Activated T-cell treated with anti-CD3 and anti-CD28 coated beads for 4 hours (primary cell): ENCODE measurements at places on chromosomes 4 and X.

- DNase-seq: no peak
Observed at GRCh38 chr4:171130256-171130801, 682.9 kb upstream of the GALNTL6 start.

DNA sequence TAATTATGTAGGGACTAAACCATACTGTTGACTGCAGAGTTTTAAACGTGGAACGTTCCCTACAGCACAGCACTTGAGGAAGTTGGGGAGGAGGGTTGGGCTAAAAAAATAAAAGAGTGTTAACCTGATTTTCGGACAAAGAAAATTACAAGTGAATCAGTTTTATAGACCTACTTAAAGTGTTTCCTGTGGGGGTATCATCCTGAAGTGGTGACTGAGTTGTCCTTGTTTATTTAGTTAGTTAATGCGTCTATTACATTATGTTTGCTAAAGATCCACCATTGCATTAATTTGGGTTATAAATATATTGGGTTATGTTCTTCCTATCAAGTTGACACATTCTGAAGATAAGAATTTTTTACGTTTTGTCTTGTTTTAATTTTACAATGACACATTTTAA is 14.7 kb downstream of the UNC5C start:
- DNase-seq: no peak

DNA sequence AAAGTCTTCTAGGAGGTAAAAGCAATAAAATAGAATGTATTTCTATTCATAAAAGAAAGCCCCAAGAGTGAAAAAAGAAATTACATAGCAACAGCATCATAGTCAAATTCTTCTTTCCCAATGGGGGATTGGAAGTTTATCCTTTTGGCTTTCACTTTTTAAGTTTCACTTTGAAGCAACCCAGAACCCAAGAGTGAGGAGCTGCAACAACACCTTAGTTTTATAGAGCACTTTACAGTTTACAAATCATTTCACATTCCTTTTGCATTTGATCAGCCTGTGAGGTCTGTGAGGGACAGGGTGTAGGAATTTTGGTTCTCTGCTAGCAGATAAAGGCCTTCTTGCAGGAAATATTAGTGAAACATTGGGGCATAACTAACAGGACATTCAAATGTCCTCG is 112.0 kb upstream of the NDP start:
- no peak for DNase-seq

DNA sequence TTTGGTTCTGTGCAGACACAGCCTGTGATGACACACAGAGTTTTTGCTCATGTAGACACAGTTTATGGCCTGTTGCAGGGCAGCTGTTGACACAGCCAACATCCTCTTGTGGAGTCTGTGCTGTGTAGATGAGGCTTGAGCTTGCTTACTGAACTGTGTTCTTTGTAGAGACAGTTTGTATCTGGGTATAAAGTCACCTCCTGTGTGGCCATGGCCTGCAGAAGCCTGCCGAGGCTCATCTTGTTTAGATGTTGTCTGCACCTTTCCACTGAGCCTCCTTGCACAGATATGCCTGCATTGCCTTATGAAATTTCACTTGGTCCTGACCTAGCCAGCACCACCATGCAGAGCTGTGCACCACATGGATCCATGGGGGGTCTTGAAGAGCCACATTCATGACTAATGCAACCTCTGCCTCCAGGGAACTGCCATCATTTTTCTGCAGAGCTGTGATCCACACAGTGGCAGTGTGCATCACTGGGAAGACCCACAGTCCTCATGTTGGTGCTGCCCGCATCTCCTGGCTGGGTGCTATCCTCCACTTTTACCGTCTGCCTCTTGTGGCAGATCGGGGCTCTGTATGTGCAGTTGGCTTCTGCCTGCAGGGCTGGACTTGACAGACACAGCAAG is 198.0 kb upstream of the MAMLD1 start:
- no peak for DNase-seq

GRCh38 chr4:128658214-128658631 is 151.3 kb upstream of the JADE1 start:
- DNase-seq: no peak
